ENCODE measurements at places on chromosomes 1 and 21.

DNA sequence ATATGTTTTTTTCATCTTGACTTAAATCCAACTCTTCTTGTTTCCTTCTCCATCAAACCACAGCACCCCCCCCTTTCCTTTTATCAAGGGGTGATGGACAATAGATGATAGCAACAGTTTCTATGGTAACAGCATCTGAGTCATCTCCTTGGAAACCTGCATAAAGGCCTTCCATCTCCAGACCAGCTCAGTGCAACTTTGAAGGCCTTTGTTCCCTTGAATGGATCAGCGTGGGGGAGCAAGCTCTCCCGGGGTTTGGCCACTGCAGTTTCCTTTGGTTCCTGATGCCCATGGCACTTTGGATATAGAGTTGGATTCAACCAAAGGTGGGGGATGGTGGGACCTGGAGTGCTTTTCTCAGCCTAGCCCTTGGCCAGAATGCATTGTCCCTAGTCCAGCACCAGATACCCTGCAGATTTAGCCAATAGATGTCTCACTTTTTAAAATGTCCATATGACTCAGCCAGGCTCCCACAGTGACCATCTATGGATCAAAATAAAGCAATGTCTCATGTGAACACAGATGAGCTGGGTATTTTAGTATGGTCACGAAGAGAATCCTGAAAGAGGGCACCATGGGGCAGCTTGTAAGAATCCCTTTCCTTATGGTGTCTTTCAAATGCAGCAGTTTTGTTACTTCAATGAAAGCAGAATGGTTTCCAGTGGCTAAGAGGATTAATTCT is 127.7 kb downstream of the SPATA46 start:
- no peak for DNase-seq

DNA sequence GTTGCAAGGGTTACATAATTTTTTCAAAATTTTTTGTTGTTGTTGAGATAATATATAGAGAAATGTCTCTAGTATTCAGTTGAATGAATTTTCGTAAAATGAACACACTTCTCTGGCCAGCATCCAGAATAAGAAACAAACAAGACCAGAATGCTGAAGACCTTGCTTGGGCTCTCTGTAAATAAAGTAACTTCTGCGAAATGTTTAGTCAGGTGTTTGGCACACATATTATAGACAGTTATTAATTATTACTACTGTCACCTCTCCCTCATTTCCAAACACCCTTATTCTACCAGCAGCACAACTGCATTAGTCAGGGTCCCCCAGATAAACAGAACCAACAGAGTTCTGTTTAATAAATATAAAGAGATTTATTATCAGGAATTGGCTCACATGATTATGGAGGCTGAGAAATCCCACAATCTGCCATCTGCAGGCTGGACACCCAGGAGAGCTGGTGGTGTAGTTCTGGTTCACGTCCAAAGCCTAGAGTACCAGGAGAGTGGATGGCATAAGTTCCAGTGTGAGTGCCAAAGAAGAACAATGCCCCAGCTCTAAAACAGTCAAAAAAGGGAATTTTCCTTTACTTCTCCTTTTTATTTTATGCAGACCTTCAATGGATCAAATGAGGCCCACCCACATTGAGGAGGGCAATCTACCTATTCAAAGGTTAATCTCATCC is 44.1 kb upstream of the KCND3 start:
- no peak for DNase-seq

DNA sequence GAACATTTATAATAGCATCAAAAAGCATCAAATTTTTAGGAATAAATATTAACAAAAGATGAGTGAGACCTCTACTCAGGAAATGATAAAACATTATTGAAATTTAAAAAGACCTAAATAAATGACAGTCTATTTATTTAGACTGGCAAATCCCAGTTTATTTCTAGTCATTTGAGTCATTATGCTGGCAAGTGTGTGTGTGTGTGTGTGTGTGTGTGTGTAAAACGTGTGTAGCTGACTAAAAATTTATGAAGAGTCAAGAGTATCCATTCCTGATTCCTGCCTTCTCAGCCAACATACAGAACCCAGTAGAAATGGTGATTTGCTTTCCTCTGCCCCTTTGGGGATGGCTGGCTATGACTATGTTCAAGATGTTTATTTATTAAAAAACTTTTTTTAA is 46.2 kb downstream of the OSBPL9 start:
- no peak for DNase-seq

DNA sequence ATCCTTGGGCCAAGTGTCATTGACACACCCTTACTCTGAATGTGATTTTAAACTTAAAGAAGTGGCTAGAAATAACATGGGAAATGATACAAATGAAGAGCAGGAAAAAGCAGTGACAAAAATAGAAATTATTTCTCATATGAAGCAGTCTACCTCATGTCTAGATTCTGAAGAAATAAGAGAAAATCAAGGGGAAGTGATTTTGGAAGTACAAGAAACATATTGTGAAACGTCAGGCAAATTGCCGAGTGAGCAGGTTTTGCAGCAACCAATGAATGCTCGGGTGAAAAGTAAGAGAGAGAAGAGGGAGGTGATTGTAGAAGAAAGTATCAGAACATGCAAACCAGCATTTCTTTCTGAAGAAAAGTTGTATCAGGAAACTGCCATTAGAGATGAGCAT is 130.7 kb downstream of the MACF1 start:
- DNase-seq: no peak

- DNase-seq: no peak
Measured at GRCh38 chr21:38843806-38844503, 38.2 kb downstream of the ETS2 start.

DNA sequence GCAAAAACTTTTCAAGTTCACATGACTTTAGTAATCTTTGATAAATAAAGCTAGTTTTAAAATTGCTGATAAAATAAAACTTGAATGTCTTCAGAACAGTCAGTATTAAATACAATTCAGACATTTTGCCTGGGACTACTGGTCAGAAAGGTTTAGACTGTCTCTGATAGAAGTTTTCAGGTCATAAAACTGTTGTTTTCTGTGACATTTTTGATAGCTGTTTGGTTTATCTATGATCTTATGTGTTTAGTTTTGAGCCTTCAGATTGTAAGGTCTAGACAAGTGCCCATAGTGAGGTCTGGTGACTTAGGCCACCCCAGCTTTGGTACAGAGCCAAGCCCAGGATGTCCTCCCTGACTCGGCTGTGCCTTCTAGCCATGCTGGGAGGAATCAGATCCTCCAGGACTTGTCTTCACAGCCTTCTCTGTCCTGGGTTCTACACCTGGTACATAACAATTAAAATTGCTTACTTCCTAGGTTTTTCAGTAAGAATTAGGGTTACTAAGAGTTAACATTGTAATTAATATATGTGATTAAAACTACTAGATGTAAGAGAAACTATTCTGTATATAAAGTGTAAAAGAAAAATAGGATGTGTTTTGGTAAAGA is 15.1 kb upstream of the DNAH14 start:
- DNase-seq: no peak

DNA sequence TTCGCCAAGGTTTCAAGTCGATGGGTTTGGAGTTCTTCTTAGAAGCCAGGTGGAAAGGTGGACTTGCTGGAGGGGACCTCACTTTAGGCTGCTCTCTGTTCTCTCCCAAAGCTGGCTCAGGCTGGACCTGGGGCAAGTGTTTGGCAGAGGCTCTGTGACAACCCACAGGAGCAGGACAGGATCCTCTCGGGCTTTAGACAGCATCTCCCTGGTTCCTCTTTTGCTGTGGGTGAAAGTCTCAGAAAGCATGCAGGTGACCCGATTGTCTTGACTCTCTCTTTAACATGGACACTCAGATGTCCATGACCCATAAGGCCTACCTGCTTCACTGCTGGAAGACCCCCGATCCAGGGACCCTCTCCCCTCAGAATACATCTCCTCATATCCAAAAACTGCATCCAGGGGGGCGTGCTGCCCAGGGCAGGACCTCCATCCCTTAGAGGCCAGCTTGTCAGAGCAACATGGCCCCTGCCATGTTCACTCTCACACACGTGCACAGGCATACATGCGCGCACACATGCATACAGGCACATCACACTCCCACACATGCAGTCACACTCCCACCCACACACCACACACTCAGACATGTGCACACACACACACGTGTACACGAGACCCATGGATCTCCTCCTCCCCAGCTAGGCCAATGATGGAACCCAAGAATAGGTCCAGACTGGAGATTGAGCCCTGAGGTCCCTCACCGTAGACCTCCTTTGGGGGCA is 21.3 kb downstream of the MRPL37 start:
- no peak for DNase-seq

- DNase-seq: no peak
Measured at GRCh38 chr1:24898152-24898908, 31.7 kb downstream of the RUNX3 start.

- DNase-seq: no peak
Measured at GRCh38 chr1:245019910-245020486, 134.8 kb upstream of the KIF26B start.

- DNase-seq: no peak
Measured at GRCh38 chr1:47823040-47823808, 174.0 kb downstream of the TRABD2B start.

- DNase-seq: no peak
Measured at GRCh38 chr21:35909456-35910223, 150.7 kb downstream of the SETD4 start.

DNA sequence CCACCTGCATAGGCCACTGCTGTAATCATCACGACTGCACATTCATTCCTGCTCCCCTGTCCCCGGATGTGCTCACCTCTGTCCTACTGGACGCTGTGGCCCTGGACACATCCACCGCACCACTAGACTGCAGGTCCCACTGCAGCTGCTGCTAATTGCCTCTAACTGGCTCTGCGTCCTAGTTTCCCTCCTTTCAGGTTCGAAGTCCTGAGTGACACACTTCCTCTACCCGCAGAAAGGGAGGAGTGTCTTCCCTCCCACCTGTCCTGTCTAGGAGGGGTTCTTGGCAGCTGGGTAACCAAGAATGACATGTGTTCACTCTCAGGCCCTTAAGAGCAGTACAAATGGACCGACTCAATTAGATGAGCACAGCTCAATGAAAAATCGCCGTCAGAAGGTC is 40.5 kb upstream of the ITPKB start:
- no peak for DNase-seq

DNA sequence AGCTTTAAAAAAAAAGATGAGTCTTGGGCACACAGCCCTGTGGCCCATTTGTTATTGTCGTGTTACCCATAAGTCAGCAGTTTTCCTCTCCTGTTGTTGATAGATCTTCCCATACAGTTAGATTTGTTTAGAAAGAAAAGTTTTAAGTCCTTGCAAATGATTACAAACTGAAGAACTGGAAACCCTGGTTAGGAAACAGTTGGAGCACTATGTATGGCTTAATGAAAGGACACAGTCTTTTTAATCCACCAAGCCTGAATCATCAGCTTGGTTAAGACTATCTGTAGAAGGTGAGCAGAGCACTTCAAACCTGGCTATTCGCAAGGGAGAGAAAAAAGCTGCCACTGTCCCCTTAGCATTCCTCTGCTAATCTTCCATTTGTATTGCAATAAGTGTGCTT is 241.0 kb downstream of the DISC1 start:
- no peak for DNase-seq

- no peak for DNase-seq
Measured at GRCh38 chr21:27645285-27645684, 678.4 kb upstream of the ADAMTS5 start.

GRCh38 chr1:220879509-220880361 is 492 bp downstream of the HLX start:
- DNase-seq: no peak

- no peak for DNase-seq
Measured at GRCh38 chr1:31051611-31052010, 13.9 kb downstream of the PUM1 start.

DNA sequence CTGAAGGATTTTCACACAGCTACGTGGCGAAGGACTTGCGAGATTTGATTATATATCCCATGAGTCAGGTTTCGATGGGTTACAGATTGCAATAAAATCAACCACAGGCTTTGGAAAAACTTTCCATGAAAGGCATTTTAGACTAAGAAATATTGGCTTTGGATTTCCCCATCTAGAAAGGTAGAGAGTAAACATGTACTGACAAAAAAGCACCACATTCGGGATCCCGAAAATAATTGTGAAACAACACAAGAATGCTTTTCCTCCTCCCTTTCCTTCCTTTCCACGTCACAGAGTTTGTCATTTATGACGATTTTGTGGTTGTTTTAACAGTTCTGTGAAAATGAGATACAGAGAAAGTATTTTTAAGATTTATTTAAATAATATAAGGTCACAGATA is 38.5 kb downstream of the TGFB2 start:
- no peak for DNase-seq

- no peak for DNase-seq
Measured at GRCh38 chr1:46158312-46159281, 16.3 kb upstream of the TSPAN1 start.

GRCh38 chr1:6247651-6248050 is 3.7 kb downstream of the HES3 start:
- no peak for DNase-seq

GRCh38 chr1:12009318-12009947 is 9.9 kb upstream of the MIIP start:
- DNase-seq: no peak

GRCh38 chr1:182237329-182237728 is 154.3 kb downstream of the GLUL start:
- no peak for DNase-seq

DNA sequence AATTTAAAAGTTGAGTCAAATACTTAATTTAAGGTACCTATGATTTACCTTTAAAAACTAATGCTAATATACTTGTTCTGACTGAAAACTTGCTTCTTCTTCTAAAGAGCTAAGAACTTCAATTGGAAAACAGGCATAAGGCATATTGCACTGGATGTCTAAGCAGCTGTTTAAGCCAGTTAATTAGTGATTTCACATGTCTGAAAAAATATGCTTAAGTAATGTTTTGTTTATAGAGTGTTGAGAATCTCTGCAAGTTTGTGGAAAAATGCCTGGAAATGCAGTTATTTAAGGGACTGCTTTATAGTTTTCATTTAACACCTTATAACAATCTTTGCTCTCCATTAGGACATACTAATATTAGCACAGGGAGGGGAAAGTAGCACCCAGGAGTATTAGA is 28.2 kb downstream of the UBE2U start:
- no peak for DNase-seq

- no peak for DNase-seq
Measured at GRCh38 chr1:59314776-59315528, 18.1 kb downstream of the FGGY start.

All from stimulated activated CD8-positive, alpha-beta memory T cell treated with anti-CD3 and anti-CD28 coated beads, Interleukin-15, amount 100 ng/mL, for 4 hours (primary cell).